Cardiac muscle cell (in vitro differentiated cells and primary cell): ENCODE measurements at places on chromosomes 5 and 9.

- no peak for DNase-seq
Observed at GRCh38 chr5:148882332-148882731, 55.9 kb downstream of the ADRB2 start.

DNA sequence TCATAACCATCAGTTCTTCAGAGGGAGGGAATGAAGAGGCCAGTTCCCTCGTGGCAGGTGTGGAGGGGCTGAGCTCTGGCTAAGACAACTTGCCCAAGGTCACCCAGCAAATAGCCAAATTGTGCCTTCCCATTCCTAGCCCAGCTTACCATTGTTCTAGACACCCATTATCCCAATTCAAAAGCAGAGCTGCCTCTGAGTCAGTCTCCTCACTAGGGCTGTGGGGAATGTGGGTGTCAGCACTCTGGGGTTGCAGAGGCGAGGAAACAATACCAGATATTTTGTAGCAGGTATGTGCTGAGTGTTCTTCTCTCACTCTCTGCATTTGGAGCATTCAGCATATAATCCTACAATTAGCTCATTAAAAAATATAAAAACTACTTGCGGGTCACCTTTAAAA, 270.8 kb downstream of the PSAT1 start:
- DNase-seq: no peak

DNA sequence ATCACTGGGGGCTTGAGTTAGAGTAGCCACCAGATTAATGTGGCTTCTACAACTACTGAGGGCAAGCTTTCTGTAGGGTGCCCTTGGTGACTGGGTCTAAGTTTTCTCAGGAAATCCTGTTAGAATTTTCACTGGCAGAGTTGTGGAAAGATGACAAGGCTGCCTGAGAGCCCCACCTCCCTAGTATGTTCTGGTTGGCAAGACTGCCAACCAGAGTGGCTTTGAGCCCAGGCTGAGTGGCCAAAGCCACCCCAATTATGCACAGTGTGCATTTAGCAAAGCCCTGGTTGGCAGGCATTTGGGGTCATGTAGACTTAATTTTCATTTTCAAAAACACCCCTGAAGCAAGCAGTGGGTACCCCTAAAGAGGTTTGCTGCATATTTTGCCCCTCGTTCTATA, 136.7 kb upstream of the HAPLN1 start:
- no peak for DNase-seq

DNA sequence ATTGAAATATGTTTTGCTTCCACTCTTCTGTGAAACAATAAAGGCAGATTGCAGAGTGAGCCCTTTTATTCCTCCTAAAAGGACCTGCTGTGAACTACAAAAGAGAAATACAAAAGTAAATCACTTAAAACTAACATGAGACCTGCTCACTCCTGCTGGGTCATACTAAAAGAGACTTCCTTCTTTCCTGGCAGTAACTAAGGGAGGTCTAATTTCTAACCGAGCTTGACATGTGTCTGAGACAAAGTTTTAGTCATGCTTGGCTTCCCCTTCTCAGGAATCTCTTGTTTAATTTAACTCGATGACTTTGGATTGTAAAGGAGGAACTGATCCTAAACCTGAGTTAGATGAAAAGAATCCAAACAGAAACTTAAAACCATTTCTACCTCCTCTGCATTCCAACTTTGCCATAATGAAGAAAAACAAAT, 86.4 kb upstream of the CDH6 start:
- DNase-seq: peak; percentile 2

DNA sequence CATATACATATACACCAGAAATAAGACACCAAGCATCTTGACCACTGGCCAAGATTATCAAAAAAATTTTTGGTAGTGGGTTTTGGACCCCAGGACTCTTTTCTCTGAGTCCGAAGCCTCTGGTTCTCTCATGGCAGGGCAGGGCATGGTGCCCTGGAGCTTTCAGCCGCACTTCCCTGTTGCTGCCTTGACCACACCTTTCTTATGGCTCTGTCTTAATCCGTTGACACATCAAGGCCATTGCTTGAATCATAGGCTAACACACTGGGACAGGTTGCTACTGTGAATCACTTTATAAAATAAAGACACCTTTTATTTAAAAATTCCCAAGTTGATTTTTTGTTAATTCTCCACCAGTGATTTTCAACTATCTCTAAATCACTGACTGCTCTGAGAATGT, 45.4 kb upstream of the CAST start:
- no peak for DNase-seq

DNA sequence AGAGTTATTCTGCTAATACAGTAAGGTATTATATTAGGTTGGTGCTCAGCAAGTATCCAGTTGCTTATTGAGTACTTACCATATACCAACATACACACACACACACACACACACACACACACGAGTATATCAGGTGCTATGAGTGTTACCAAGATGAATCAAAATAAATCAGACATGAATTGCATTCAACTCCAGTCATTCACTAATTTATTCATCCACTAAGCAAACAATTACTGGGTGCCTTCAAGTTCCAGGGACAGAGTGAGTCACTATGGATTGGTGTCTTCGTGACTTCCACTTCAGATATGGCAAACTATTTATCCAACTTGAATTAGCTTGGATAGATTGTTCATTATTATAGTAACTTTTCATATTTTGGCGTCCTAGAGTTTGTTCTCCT, 140.7 kb upstream of the SLC44A1 start:
- no peak for DNase-seq

DNA sequence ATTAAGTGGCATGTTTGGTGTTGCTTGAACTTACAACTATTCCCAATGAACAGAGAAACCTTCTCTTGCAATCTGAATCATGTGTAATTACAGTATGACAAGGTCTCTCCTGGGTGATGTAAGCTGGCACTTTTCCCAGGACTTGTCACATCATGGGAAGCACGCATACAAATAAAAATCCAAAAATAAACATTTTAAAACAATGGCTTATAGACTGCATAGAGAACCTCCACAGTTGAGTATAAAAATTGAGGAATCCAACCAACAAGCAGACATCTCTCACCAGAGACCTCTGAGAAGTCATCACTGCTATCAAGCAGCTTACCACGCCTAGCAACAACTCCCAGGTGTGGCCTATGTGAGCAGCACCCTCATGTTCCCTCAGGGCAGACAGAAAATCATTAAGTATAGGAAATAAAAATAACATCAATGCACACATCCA, 3.9 kb downstream of the MLLT3 start:
- DNase-seq: no peak

DNA sequence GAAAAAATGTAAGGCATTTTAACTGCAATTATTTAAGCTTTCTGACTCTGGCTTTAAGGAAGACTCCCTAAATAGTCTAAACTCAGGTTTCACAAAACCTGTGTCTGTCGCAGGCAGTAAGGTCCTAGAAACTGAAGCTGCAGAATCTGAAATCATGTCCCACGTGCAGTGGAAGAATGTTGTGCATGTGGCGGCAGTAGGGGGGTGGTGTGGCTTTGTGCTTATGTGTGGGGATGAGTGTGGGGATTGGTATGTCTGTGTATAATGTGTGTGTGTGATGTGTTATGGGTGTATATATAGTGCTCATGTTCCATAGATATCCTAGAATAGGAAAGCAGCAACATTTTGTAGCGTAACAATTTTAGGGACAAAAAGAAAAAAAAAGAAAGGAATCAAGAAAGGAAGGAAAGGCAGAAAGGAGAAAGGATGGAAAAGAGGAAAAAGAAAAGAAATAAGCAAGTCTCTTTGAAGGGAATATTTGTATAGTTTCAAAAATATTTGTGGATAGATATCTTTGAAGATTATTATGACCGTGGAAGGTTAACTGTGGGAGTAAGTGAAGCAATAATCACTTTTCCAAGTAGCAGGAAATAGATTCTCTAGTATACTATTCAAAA, 6.6 kb downstream of the ANKDD1B start:
- no peak for DNase-seq

DNA sequence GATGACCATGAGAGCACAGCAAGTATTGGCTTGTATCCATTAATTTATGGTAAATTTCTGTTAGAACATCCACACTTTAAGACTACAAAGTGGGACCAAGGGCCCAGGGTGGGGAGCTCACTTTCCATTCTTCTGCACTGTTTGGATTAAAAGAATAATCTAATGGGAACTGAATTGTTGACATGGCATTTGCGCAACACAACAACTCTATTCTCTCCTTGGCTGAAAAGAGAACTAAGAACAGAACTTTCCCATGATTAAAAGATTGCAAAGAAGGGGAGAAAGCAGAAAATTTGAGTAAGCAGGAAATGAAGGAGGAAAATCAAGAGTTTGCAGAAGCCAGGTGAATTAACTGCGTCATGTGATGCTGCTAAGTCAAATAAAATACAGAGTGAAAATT, 143.4 kb downstream of the HINT1 start:
- DNase-seq: no peak

DNA sequence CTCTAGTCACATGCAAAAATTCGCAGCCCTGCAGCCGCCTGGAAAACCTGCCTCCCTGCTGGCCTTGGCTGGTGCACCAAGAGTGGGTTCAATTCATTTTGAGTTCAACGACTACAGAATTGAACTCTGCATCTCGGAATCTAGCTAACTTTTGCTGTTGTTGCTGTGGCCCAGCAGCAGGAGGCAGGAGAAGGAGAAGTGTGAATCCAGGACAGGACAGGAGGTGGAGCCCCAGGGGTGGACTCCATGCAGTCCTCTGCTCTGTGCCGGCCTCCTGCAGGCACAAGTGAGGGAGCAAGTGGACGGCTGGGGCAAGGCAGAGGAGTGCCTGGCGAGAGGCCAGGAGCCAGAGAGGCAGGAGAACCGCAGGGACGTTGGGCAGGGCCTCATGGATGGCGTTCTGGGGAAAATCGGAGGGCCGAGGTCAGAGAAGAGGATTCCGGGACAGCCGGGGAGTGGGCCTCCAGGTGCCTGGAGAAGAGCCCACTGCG, 214.2 kb downstream of the FANCC start:
- no peak for DNase-seq

DNA sequence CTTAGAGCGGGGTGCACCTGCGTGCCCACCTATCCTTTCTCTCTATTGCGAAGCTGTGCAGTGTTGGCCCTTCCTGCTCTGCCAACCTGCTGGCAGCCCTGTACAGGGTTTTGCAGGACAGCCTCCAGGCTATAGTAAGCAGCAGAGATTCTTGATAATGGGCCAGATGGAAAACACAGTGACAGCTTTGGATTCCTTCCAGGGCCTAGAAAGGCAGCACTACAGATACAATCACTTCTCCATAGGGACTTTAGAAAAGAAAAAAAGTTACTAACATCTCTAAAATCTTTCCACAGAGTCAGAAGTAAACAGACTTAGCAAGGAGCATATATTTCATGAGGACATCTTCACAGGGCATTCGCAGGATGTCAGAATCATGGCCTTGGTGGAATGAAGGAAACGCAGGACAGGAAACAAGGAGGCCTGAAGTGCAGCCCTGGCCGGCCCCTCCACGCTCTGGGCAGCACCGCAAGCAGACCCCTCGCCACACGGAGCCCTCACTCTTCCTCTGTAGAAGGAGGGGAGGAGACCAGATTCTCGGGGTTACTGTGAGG, 172.1 kb upstream of the GAS1 start:
- DNase-seq: peak; percentile 38

DNA sequence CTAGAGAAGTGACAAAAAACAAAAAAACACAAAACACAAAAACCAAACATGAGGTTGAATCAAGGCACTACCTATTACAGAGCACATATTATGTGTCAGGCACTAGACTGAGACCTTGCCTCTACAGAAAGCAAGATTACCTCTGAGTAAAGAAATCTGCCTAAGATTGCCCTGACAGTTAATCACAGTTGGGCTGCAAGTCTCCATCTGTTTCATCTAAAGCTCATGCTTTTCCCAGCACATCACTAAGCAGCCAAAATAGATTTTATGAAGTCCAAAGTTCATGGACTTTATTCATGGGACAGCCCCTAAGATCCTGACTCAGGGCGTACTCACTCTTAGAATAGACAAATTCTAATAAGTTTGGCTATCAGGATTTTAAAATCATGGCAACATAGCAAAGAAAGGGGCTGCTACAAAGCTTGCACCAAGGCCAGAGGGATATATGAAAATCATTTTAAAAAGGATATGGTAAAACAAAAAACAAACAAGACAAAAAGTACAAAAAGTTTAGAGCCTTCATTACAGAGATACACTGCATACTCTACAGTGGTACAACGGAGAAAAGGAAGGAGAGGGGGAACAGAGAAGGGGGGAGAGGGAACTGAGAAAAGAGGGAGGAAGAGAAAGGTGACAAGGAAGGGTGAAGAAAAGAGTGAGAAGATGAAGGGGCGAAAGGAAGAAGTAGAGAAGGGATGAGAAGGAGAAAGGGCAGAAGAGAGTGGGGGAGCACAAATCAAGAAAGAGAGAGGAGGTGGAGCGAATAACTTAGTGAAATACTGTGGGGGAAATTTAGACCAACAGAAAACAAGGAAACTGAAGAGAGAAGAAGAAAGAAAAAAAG, 58.2 kb downstream of the RICTOR start:
- DNase-seq: peak; percentile 54

GRCh38 chr9:116685166-116685565, 1.9 kb upstream of the TRIM32 start:
- DNase-seq: no peak

GRCh38 chr9:2991292-2991691, 147.4 kb upstream of the PUM3 start:
- no peak for DNase-seq

DNA sequence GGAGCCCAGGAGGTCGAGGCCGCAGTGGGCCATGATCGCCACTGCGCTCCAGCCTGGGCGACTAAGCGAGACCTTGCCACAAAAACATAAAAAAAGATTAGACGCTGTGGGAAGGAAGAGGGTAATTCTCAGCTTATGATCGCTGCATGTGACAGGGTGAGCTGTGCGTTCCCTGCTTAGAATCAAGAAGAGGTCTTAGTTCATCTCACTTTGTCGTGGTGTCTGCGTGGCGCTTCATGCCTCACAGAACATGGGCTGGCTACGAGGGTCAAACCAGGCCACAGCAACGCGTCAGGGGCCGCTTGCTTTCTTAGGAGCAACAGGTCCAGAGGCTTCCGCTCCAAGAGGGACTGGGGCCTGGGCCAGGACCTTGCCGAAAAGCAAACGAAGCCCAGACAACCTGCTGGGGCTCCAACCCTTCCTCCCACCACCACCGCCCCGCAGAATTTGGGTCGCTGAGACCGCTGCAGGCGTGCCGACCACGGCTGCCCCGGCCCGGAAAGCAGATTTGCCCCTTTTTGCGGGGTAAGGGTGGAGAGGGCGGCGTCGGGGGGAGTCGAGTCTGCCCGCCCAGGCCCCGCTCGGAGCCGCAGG, 10.0 kb upstream of the GRIN1 start:
- no peak for DNase-seq

DNA sequence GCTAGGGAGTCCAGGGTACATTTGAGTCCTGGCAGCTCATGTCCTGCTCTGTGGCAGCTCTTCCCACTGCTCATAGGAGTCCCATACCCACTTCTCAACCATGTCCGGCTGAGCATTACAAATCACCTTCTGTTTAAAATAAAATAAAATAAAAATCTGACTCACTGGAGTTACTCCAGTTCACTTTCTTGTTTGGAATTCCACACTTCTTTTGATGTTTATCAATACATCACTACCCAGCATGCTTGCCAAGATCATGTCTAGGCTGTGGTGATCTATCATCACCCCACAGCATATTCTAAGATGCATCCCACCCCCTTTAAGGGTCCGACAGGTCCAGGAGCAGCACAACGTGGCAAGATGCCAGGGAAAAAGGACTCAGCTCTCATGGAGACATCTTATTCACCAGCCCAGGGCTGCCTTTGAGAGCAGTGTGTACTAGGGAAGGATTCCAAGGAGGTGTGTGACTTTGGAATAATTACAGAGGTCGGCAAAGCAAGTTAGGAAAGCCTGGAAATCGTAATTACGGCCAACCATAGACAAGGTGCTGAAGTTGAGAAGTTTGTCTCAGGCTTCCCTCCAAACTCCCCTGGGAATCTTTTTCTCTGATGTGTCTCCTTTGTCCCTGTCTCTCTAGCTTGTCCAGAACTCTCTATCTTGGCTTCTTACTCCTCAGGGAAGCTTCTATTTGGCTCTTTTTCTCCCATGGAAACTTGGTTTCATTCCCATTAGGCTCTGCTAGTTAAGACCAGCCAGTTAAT, 111.4 kb upstream of the SLC1A3 start:
- DNase-seq: peak; percentile 17
